Nephron progenitor cell (in vitro differentiated cells): ENCODE measurements at places on chromosomes 2 and 18.

DNA sequence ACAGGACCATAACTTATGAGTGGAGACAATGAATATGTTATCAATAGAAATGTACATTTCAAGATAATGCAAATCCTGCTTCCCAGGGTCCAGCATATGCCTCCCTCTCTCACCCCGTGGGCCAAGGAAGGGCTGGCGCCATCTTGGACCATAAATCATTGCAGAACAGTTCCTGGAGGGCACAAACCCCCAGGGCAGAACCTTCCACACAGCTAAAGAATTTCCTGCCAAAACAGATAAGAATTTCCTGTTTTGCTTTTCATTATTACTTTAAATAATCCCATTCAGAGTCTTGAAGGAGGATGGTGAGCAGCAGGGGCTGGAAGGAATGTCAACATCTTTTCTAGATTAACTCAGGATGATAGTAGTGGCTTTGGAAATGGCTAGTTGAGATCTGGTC lies 53.7 kb downstream of the EHD3 start:
- DNase-seq: no peak

GRCh38 chr2:197011801-197012641 lies 85.5 kb upstream of the PGAP1 start:
- peak; percentile 25 for DNase-seq

DNA sequence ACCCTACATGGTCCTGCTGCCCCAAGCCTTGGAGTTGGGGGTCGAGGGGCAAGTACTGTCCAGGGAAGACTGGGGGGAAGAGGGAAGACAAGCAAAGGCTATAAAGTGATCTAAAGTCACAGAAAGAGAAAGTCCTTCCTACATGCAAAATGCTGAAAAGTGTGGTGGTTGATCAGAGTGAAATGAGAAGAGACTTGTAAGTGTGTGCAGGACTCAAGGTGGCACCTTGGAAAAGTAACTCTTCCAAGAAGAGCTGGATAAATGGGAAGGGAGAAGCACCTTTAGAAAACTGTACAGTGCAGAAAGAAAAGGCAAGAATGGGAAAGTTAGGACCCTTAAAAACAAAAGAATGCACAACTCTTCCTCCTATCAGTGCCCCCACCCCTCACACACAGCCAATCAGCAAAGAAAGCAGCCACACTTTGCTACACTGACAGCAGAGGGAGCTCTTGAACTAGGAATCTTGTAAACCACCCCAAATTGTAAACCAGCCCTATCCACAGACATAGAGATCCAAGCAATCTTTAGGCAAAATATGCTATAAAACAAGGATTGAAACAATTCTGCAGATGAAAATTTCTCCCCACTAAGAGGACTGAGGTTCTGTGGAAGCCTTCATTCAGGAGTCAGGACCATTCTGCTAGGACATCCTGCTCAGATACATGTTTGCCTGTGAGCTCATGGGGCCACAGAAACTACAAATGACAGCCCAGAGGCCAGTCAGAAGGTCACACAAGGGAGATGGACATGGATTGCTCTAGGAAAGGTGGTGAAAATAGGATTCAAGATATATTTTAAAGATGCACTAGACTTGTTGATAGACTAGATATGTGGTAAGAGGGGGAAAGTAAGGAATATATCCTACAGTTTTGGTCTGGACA lies 146.4 kb downstream of the FTCDNL1 start:
- DNase-seq: no peak

DNA sequence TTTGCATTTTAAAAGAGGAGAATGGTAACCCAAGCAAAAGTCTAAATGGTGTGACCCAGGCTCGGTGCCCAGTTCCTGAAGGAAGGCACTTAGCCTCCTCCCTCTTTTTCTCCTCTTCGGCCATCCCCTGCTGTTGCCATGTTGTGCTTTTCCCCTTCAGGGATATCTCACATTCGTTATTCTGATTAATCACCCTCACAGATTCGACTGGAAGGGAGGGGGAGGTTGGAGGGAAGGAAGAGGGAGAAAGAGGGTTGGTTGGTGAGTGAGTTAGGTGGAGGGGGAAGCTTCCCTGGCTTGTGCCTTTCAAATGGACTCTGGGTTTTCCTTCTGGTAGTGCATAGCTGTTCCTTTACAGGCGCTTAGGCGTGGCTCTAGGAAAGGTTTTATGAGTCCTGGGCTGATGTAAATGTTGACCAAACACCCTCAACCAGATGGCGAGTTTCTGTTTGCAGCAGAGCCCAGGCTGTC lies 39.0 kb upstream of the LYPD6B start:
- no peak for DNase-seq

- no peak for DNase-seq
Observed at GRCh38 chr2:88170472-88170892, 336 bp downstream of the THNSL2 start.

GRCh38 chr18:67778016-67778415 lies 261.5 kb upstream of the DSEL start:
- DNase-seq: no peak
